NCI-H1105 treated with DMSO at 0.1 percent for 48 hours (cell line): ENCODE measurements at places on chromosomes 7 and 10.

- peak; percentile 97 for DNase-seq
Observed at GRCh38 chr7:69166979-69167516, 431.2 kb upstream of the AUTS2 start.

DNA sequence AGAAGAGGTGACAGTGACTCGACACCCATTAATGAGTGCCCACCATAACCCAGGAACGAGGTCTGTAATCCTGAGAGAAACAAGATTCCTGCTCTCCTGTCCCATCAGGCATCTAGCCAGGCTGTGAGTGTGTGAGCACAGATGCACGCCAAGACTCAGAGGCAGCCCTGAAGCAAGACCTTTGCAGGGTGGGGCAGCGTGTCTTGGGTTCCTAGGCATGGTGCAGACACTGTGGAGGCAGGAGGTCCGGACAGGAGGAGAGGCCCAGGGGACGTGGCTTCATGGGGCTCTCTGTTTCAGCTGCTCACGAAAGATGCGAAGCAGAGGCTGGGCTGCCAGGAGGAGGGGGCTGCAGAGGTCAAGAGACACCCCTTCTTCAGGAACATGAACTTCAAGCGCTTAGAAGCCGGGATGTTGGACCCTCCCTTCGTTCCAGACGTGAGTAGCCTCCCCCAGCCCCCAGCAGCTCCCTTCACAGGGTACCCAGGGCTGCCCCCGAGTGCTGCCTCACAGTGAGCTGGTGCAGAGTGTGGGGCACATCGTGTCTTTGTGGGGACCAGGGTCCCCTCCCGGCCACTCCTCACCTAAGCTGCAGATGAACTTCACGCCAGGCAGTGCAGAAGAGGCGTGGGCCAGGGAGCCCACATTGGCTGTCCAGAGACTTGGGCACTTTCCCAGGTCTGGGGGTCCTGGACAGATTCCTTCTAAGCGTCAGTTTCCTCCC, 94.5 kb downstream of the RGS10 start:
- DNase-seq: no peak

- DNase-seq: no peak
Observed at GRCh38 chr7:28024786-28025334, 155.7 kb downstream of the JAZF1 start.

GRCh38 chr10:132314336-132314735, 6.6 kb upstream of the STK32C start:
- no peak for DNase-seq

DNA sequence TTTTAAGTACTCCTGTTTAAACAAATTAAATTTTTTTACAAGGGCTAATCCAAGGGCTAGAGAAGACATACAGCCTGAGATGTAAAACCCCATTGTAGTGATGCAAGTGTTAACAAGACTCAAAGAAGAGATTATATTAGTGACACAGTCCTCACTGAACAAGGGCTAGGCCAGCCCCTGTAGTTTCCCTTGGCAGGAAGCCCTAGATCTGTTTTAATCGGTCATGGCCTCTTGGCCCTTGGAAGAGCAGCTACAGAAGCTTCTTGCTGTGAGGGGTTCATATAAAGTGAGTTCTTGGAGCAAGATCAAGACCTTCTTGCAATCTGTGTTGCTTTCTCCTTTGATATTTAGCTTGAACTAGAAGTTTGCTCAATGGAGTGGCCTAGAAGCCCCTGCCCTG, 1339.4 kb downstream of the XPNPEP1 start:
- no peak for DNase-seq

DNA sequence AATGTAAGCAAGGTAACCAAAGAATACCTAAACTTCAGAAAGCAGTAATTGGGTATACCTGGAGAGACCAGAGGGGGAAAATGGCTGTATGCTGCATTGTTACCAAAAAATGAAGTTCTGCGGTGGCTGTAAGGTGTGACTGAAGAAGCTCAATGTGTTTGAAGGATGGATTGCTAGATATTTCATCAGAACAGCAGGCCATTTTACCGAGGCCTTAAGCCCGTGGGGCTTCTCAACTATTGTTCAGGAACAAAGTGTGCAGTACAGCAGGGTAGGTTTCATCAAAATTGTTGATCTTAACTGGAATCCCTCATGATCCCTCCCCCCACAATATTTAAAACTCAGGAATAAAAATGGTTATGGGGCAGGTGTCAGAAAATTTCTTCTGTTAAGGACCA, 204.0 kb upstream of the GHITM start:
- no peak for DNase-seq

- no peak for DNase-seq
Observed at GRCh38 chr10:89556600-89556999, 21.2 kb upstream of the SLC16A12 start.

GRCh38 chr10:23408330-23408976, 30.4 kb upstream of the OTUD1 start:
- no peak for DNase-seq

DNA sequence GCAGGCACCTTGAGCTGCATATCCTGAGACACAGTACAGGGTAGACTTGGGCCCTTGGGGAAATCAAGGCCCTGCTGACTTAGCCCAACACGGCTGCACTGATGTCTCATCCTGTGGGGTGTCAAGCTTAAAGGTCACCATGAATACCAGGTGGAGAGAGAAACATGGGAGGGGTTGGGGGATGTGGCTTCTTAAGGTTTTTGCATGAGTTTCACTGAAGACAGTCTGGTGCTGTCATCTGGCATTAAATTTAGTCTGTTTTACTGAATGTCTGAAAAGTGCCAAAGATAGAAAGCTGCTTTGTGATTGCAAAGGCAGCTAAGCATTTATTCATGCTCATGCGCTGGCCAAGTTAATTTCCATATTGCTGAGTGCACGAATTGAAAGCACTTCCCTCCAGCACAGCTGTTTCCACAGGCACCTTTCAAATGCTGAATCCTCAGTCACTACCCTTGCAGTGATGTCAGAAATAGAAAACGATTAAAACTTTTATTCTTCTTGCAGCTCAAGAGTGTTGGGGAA, 102.1 kb downstream of the OSBPL3 start:
- DNase-seq: no peak

GRCh38 chr7:134768243-134768642, 11.2 kb upstream of the CALD1 start:
- DNase-seq: no peak

DNA sequence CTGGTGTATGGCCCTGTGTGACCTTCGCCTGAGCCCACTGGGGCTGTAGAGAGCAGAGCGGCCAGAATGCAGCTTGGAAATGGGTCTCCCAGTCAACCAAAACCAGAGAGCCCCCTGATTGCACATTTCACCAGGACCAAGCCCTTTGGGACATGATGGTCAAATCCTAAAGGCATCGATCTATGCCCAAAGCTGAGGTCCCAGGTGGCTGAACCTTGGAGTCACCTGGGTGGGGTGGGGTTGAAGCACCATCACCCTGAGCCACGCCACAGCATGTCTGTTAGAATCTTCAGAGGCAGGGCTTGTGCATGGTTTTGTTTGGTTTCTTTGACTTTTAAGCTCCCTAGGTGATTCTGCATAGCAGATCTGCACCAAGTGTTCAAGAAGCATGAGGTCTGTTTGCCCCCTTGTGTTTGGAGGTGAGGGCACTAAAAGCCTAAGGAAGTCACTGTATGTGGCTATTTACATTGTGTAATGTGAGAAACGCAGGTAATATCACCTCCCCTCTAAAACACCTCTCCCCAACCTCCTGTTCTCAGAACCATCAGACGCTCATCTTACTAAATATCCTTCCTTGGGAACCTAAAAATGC, 9.6 kb downstream of the PKD1L1 start:
- DNase-seq: no peak

GRCh38 chr7:50730446-50731400, 52.0 kb downstream of the GRB10 start:
- no peak for DNase-seq

GRCh38 chr10:82377608-82378007, 502.6 kb downstream of the NRG3 start:
- no peak for DNase-seq

GRCh38 chr7:123209786-123210185, 10.0 kb upstream of the SLC13A1 start:
- DNase-seq: no peak

- no peak for DNase-seq
Observed at GRCh38 chr10:48536156-48536500, 68.7 kb downstream of the ARHGAP22 start.

- no peak for DNase-seq
Observed at GRCh38 chr7:49714182-49714581, 59.3 kb upstream of the VWC2 start.

DNA sequence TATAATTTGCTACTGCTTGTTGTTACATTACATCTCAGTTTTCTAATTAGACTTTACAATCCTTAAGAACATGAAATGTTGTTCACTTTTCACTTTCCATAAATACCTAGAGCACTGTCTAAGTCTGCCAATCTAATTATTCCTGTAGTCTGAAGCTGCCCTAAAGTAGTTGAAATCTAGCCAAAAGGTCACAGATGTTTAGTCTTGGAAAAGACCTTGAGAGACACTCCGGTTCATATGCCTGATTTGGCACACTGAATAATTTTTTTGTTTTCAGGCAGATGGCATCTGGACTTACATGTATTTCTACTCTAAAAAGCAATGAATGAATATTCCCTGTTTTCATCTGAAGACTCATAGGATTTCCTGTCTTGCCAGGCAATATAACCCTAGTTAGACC, 359.1 kb downstream of the ANKRD7 start:
- peak; percentile 63 for DNase-seq

DNA sequence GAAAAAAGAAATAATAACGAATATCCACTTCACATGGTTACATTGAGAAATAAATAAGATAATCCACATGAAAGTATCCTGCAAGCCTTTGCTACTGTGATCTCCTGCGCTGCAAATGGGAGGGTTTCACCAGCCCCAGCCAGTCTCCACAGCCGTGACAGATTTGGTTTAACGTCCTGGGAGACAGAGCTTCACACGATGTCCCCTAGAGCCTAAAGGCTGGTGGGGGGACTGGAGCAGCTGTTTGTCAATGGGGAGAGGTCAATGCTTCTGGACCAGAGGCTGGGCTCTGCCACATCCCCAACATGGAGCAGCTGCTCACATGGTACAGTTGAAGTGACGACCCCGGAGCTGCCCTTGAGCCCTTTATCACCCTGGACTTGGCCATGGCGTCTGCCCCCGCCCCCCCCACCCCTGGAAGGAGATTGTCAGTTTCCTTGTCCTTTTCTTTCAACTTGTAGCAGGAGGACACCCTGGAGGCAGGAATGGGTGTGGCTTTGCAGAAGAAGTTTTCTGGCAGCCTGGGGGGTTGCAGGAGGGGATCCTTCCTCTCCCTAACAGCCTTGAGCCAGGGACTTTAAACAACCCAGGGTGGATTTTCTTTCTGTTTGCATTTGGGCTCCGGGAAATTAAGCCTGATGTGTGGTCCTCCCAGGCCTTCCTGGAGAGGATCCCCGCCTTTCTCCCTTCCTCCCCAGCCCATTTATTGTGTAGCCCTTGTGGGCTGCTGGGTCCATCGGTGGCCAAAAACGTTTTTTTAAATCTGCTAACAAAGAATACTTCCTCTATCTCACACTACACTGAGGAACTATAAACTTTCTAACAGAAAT, 37.0 kb upstream of the MXI1 start:
- no peak for DNase-seq

GRCh38 chr7:10312942-10313341, 660.7 kb upstream of the PHF14 start:
- no peak for DNase-seq

- no peak for DNase-seq
Observed at GRCh38 chr7:46835556-46835955, 746.4 kb downstream of the TNS3 start.

- no peak for DNase-seq
Observed at GRCh38 chr7:147044941-147045340, 928.3 kb downstream of the CNTNAP2 start.

DNA sequence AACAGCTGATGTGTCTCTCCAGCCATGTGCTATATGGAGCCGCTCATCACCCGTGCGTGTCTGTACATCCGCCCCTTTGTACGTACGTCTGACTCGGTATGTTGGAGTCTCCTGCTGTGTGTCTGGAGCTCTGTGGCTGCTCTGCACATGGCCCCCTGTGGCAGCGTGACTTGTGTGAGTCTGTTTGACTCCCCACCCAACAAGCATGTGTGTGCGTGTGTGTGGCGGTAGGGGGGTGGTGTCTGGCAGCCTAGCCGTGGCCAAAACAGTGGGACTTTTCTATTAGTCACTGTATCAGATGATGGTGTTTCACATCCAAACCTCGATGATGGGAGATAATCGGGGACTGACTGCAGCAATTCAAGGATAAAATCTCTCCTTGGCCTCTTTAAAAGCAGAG, 94.1 kb downstream of the COL13A1 start:
- no peak for DNase-seq

DNA sequence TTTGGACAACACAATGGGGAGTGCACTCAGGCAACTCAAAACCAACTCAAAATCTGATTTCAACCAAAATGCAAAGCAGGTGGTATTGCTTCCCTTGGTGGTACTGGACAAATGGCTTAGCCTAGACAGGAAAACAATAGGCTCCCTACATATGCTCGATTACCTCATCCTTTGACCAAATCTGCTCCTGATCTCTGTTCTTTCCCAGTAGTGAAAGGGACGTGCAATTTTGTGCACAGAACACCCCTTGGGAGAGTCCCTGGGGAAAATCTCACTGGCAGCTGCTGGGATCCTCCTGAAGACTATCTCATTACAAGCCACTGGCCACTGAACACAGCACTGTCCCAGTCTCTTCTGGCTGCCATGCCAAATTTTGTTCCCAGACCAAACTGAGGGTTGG, 149.2 kb upstream of the VSTM2A start:
- no peak for DNase-seq

- DNase-seq: no peak
Observed at GRCh38 chr7:47071866-47072265, 510.0 kb downstream of the TNS3 start.

DNA sequence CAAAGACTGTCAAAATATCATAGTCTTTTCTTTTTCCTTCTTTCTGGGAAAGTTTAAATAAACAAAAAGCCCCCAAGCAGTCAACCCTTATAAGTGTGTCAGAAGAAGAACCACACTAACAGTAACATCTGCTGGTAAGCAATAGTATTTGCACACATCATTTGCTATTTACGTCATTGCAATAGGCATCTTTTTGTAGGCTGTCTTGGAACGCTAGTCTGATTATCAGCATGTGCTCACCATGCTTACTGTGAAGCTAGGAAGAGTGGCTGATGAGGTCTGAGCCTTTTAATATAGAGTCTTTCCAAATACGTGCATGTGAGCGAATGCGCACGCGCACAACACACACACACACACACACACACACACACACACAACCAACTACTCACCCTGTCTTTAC, 599.0 kb upstream of the TPK1 start:
- DNase-seq: no peak
